Stimulated activated CD8-positive, alpha-beta memory T cell treated with anti-CD3 and anti-CD28 coated beads, Interleukin-4, amount 100 ng/mL, for 4 hours (primary cell): ENCODE measurements at places on chromosomes 5 and 9.

DNA sequence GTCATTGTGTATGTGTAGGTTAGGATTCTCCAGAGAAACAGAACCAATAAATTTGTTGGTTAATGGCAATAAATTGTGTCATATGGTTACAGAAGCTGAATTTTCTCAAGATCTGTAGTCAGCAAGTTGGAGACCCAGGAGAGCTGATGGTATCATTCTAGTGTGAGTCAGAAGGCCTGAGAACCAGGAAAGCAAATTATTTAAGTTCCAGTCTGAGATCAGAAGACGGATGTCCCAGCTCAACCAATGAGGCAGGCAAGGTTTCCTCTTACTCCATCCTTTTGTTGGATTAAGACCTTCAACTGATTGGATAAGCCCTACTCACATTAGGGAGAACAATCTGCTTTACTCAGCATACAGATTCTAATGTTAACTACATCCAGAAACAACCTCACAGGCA is 656.3 kb downstream of the ANXA1 start:
- DNase-seq: no peak

GRCh38 chr5:7756453-7756852 is 94.5 kb downstream of the CFAP90 start:
- no peak for DNase-seq

- DNase-seq: no peak
These were observed 130.3 kb downstream of the CDC42SE2 start for GRCh38 chr5:131394128-131394527.

- DNase-seq: no peak
These were observed 141.4 kb downstream of the PRR16 start for GRCh38 chr5:120605325-120606079.

GRCh38 chr5:116652196-116652729 is 77.6 kb upstream of the SEMA6A start:
- no peak for DNase-seq

DNA sequence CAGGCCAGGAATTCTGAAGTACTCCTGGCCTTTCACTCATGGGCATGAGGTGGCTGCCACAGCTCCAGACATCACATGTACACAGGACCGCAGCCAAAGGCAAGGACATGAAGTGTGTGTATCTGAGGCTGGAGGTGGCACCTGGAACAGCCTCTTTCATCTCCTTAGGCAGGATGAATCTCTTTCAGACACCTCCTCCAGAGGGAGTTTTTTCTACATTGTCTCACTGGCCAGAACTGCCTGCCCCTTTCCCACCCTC is 142.8 kb downstream of the BARX1 start:
- no peak for DNase-seq

GRCh38 chr9:87610200-87611155 is 112.8 kb downstream of the DAPK1 start:
- no peak for DNase-seq

DNA sequence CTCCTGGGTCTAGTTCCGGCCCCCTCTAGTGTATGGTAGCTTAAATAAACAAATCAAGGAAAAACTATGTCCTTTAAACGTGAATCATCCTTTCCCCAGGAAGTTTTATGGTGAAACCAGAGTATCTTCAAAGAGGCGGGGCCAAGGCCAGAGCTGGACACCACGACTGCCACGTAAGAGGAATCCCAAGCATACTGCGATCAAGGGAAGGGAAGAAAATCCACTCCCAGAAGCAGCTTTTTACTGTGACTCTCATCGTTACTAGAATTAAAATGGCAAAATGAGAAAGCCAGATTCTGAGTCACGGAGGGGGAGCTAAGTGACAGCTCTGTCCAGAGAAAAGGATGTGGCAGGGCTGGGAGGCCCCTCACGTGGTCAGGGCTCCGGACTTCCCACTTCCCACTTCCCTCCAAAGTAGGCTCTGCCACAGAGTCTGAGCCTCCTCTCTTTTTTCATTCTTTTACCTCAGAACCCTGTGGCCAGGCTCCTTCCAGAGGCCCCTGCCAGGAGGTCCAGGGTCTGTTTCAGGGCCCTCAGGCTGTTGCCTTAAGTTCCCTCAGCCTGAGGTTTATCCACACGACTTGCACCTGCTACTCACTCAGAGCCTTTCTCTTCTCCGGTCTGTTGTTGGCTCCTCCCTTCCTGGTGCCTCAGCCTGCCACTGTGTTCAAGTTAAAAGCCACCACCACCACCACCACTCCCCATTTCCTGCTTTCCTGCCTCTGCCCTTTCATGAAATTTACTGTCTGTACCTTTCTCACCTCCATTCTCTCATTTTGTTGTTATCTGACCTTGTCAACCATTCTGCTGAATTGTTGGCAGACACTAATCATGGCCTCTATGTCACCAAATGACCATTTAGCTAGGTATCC is 1.4 kb upstream of the GLRX start:
- peak; percentile 35 for DNase-seq

- no peak for DNase-seq
These were observed 26.9 kb downstream of the PDE4D start for GRCh38 chr5:59866661-59867060.

- no peak for DNase-seq
These were observed 1.2 kb upstream of the MZB1 start for GRCh38 chr5:139390639-139391569.

GRCh38 chr5:79464695-79465332 is 49.1 kb downstream of the HOMER1 start:
- no peak for DNase-seq

DNA sequence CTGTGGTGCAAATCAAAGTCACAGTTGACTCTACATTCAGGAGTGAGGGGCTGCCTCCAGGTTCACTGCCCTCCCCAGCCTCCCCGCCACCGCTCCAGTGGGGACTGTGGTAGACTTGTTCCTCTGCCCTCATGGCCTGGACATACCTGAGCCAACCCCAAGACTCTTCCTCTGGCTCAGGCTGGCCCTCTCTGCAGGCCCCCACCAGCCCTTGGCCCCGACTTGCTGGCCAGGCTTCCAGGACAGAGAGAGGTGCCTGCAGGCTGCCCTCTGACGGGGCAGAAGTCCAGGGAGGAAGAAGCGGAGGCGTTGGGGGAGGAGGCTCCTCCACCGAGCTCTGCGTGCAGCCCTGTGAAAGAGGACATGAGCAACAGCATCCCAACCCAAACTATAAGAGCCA is 2.8 kb upstream of the SARDH start:
- no peak for DNase-seq

DNA sequence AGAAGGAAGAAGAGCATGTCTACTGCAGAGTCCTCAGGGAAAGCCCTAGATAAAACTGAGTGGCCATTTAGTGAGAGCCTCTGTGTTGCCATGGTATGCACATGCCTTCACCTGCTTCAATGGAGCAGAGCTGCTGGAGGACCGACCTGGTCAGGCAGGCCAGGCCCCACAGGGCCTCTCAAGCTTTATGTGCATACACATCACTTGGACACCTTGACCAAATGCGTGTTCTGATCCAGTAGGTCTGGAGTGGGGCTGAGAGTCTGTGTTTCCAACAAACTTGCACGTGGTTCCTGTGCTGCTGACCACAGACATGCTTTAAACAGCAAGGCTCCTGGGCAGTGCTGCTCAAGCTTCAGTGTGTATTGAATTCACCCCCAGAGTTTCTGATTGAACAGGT is 51.4 kb upstream of the SLC2A8 start:
- no peak for DNase-seq

- no peak for DNase-seq
These were observed 92.8 kb downstream of the ZNF354C start for GRCh38 chr5:179152941-179153340.

DNA sequence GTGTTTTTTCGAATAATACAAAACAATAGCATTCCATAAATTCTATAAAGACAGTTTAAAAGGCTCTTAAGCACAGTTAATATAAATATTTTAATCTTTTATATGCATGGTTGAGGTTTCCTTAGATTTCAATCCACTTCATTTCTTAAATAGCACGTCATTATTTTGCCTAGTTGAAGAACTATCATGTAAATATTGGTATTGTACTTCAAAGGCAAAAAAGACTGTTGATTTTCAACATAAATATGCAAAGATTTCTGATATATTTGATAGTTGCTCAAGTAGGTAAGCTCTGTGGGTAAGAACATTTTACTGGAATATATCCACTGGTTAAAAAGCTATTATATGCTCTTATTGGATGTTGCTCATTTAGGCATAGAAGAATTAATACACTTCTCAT is 458.6 kb downstream of the NR2F1-AS1 start:
- no peak for DNase-seq

DNA sequence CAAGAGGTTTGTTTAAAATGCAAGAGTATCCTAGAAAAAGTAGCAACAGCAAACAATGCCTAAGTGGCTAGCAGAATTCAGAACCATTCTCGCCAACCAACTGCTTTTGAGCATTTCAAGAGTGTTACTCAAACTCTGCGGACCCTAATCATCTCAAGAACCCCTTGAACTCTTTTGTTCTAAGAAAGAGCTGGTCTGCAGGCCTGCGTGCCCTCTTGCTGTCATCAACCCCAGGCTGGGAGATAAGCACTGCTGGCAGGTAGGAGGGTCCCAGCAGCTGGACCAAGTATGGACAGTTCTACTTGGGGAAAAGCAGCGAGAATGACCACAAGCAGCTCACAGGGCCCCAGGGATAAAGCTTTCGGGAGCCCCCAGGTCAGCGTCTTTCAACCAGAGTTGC is 38.3 kb downstream of the MYO10 start:
- DNase-seq: no peak

GRCh38 chr5:6181147-6181729 is 197.1 kb downstream of the MED10 start:
- DNase-seq: no peak

- DNase-seq: no peak
These were observed 518.1 kb downstream of the AGTPBP1 start for GRCh38 chr9:85223506-85224125.

GRCh38 chr9:94029932-94030317 is 54.3 kb upstream of the PTPDC1 start:
- DNase-seq: no peak

- no peak for DNase-seq
These were observed 291.9 kb downstream of the ARL15 start for GRCh38 chr5:54018438-54018837.

- DNase-seq: no peak
These were observed 139.1 kb upstream of the ZNF608 start for GRCh38 chr5:124885490-124885889.

- no peak for DNase-seq
These were observed 47.0 kb downstream of the LRSAM1 start for GRCh38 chr9:127498298-127498697.

DNA sequence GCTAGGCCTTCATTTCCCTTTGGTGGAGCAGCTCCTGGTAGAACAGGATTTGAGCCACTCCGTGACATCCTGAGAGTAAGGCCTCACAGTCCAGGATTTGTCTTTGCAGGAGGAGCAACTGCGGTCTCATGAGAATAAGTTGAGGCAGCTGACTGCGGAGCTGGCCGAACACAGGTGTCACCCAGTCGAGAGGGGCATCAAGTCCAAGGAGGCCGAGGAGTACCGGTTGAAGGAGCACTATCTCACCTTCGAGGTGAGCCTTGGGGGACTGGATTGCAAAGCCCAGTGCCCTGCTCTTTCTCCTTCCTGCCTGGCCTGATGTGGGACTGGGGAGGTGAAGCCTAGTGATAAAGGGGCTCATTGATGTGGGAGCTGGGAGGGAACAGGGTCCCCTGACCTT is 44.3 kb downstream of the PSD2 start:
- DNase-seq: no peak

DNA sequence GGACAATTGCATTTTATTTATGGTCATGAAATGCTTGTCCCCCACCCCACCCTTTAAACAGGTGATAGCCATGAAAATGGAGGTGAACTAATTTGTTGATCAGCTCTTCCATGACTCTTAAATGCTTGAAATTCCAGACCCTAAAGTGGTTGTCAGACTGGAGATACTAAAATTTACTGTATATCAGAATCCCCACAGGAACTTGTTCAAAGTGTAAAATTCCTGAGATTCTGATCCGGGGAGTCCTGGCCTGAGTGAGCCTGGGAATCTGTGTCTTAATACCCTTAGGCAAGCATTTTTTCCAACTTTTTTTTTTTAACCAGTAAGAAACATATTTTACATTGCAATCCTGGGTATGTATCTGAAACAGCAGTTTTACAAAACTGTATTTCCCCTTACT is 4.7 kb downstream of the SKP2 start:
- no peak for DNase-seq

DNA sequence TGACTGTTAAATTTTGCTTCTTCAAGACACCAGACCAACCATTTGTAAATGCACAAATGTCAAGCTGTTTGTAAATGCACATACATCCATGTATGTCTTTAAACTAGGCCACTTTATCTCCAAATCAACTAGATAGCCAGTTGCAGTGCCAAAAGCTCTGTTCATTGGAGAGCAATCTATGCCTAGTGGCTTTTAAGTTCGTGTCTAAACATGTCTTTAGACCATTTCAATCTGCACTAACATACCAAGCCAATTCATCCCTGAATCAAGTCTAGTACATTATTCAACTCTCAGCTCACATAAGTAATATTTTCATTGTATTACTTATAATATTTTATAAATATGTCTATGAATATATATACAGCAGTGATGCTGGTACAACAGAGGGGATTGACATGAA is 985.9 kb downstream of the CDH18 start:
- no peak for DNase-seq

- DNase-seq: no peak
These were observed 98.5 kb upstream of the S1PR3 start for GRCh38 chr9:88892724-88893123.

DNA sequence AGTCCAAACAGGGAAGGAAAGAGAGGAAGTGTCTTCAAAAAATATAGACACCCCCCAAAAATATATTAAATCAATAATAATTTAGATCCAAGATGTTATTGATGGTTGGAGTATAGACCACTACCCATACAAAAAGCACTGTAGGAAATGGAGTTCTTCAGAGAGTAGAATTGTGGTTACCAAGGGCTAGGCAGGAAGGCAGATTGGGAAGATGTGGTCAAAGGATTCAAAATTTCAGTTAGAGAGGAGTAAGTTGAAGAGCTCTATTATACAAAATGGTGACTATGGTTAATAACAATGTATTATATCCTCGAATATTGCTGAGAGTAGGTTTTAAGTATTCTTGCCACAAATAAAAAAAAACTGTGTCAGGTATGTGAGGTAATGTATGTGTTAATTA is 149.4 kb downstream of the CWC27 start:
- no peak for DNase-seq

GRCh38 chr5:144812763-144813162 is 642.1 kb downstream of the KCTD16 start:
- DNase-seq: no peak

DNA sequence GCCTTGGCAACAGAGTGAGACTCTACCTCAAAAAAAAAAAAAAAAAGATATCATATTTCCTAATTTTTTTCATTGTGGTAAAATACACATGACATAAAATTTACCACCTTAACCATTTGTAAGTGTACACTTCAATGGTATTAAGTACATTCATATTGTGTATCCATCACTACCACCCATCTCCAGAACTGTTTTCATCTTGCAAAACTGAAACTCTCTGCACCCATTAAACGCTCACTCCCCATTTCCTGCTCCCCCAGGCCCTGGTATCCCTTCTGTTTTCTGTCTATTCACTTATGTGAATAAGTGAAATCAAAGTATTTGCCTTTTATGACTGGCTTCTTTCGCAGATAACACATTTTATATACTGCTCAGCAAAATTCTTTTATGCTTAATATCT is 12.8 kb downstream of the LRRC8A start:
- DNase-seq: no peak
